ENCODE measurements at places on chromosomes 12 and 14.

- DNase-seq: no peak
These were observed at the start of gene AKT1 for GRCh38 chr14:104794993-104795780. AKT1 (minus strand) TSS chr14:104795748; CDS start chr14:104792643, 3,105 bp downstream.

- no peak for DNase-seq
These were observed 76.8 kb downstream of the WSCD2 start for GRCh38 chr12:108205864-108206263.

- no peak for DNase-seq
These were observed 6.5 kb downstream of the PPP1R3E start for GRCh38 chr14:23296012-23296777.

DNA sequence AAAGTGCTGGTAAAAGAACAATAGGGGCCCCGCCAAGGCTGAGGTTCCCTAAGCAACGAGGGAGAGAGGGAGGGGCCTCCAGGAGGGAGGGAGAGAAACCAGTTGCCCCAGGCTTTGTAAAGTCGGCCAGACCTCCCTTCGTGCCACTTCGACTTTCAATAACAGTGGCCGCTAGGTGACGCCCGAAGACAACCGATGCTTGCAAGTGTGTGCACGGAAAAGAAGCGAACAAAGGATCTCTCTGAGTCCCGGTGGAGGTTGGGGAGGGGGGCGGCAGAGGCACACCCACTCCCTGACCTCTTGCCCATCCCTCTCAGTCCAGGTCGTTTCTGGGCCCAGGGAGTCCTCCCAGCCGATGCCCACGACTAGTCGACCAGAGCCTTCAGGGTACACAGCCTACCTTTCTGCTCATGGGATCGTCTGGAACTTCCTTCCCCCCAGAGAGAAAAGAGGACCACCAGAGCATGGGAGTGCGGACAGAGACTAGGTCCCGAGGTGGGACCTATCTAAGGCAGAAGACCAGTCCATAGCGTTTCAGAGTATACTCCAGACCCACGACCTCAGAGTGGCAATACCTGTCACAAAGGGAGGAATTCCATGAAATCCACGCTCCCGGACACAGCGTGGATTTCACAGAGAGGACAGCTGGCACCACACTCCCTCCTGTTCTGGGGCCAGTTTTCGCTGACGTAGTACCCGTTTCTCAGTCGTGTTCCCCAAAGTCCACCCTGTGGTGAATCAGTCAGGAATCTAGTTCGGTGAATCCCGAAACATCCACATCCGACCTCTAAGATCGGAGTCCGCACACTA, 262.7 kb upstream of the ALG10B start:
- no peak for DNase-seq

DNA sequence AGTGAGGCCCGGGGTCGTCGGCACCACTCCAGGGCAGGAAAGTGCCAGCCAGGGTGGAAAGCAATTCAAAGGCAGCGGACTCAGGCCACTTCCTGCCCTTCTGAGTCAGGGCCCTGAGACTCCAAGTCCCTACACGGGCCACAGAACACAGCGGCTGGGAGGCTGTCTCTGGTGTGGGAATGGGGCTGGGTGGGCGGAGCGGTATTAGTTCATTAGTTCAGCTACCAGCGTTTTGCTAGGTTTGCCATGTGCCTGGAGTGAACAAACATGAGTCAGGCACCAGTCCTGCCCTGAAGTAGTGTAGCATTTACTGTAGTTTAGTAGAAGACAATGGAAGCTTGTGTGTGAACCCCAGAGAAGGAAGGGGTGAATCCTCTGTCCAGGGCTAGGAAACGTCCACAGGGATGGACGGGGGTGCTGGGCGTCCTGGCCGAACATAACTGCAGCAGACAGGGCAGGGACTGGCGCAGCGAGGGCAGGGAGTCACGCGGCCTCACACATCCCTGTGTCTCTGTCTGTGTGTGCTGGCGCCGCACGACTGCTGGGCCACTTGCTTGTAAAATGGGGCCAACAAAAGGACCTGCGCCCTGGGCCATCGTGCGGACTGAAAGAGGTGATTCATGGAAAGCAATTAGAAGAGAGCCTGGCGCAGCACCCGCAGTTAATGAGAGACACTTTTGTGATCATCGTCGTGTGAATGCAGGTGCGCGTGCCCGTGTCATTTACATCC, 186.4 kb upstream of the PRMT8 start:
- no peak for DNase-seq

DNA sequence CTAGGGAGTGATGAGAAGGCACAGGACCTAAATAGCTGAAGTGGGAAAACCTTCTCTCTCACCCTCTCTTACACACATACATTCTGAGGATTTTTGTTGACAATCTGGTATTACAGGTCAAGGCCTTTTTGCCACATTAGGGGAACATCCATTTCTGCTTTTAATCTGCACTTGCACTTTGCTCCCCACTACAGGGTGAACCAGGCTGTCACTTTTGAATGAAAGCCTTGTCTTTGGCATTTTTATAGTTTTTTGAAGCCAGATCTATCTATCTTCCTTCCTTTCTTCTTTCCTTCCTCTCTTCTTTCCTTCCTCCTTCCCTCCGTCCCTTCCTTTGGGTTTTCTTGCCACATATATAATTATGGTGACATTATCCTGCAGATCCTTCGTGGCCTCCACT, 165.9 kb upstream of the OTX2 start:
- DNase-seq: no peak

DNA sequence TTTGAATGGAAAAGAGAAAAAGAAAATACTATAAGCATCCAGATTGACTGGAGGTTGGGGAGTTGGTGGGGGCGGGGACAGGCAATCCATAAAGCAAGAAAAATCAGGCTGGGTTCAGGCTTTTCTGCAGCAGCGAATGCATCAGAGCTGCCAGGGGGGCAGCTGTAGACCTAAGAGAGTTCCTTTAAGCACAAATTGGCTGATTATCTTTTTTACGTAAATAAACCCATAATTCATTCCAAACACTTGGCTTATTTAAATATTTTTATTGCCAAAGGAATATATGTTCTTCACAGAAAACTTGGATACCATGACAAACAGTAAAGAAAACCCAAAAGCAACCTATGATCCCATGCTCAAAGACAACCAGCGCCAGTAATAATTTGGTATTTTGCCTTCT, 10.2 kb downstream of the BDKRB2 start:
- no peak for DNase-seq

- no peak for DNase-seq
These were observed 2.0 kb downstream of the RFLNA start for GRCh38 chr12:124296916-124297351.
